ENCODE measurements at places on chromosomes 4 and X.
A peak's percentile ranks its signal among the peaks of the same experiment; 100 is the strongest.

- no peak for DNase-seq
Observed at GRCh38 chrX:20348139-20348538, 81.4 kb upstream of the RPS6KA3 start.

GRCh38 chrX:67563469-67564448 is 19.9 kb downstream of the AR start:
- DNase-seq = no peak

- peak; percentile 18 for DNase-seq
Observed at GRCh38 chr4:1113311-1114009, at the start of gene RNF212. Gene RNF212 (minus strand): TSS chr4:1113564. CDS start chr4:1113464, 100 bp downstream.

GRCh38 chrX:9396930-9397329 is 67.9 kb upstream of the TBL1X start:
- no peak for DNase-seq

DNA sequence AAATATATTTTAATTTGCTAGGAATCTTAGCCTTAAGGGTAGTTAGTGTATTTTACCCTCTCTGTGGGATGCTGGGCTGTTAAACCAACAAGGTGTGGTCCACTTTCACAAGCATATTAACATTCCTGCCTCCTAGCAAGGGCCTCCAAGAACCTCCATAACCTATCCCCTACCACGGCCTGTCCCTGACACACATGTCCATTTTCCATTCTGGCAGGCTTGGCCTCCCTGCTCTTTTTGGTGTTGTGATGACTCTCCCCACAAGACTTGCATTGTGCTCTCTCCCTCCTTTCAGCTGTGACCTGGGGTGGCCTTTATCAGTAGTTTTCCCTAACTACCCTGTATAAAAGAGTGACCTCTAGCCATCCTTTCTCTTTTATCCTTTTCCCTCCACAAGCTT is 120.2 kb downstream of the KLHL8 start:
- no peak for DNase-seq

- DNase-seq = no peak
Observed at GRCh38 chr4:4521731-4522130, 20.1 kb downstream of the STX18 start.

- no peak for DNase-seq
Observed at GRCh38 chrX:2469196-2469685, 31.5 kb downstream of the DHRSX start.

DNA sequence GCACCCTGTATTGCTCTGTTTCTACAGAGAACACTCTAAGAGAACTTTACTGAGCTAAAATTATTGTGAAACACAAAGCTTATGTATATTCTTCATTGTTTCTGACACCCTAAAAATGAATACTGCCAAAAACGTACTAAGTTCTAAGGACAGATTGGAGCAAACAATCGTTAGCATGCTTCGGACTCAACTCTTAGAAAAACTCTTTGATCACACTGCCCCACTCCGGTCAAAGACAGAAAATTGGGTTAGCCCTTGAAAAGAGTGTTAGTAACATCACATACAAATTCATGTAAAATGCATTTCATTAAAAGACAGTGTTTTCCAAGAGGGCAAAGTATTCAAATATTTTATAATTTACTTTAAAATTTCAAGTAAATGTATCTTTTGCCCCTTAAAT is 177.4 kb downstream of the DCHS2 start:
- no peak for DNase-seq

DNA sequence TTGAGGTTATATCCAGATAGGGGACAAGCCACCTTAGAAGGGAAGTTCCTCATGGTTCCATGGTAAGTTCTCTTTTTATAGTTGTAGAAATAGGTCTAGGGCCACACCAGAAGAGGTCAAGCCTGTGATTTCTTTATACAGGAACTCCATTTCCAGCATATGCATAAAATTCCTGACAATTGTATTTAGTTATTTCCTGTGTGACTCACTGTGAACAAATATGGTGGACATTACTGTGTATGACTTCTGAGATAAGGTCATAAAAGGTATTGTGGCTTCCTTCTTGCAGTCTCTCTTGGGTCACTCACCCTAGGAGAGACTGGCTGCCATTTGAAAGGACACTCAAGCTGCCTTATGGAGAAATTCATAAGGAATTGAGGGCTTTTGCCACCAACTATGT is 2.2 kb upstream of the C4orf36 start:
- DNase-seq = no peak

DNA sequence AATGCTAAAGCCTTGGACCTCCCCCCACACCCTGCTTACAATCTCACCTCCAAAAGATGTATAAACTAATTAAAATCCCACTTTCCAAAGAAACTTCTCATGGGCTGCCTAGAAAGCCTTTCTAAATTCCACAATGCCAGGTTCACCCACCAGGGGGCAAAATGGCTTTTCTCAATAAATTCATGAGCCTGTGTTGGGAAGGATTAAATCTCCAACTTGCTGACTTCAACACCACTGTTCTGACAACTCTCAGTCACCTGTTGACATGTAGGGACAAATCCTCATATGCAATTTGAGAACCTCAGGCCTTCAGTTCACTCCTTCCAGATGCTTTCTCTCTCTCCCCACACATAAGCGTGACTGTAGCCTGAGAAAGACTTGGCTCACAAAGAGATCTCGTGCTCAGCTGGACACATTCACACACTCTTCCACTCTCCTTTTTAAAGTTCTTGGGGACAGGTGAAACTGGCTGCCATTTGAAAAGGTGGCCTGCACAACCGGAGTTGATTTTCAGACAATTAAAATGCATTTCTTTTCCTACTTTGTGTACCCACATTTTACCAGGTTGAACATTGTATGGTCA is 88.6 kb upstream of the PRPS2 start:
- peak; percentile 3 for DNase-seq

GRCh38 chr4:80812145-80812544 is 218.4 kb upstream of the BMP3 start:
- no peak for DNase-seq
